ENCODE measurements at places on chromosomes 4 and X.

- DNase-seq: no peak
These were observed 113.3 kb downstream of the PPP1R2C start for GRCh38 chrX:42664680-42665079.

DNA sequence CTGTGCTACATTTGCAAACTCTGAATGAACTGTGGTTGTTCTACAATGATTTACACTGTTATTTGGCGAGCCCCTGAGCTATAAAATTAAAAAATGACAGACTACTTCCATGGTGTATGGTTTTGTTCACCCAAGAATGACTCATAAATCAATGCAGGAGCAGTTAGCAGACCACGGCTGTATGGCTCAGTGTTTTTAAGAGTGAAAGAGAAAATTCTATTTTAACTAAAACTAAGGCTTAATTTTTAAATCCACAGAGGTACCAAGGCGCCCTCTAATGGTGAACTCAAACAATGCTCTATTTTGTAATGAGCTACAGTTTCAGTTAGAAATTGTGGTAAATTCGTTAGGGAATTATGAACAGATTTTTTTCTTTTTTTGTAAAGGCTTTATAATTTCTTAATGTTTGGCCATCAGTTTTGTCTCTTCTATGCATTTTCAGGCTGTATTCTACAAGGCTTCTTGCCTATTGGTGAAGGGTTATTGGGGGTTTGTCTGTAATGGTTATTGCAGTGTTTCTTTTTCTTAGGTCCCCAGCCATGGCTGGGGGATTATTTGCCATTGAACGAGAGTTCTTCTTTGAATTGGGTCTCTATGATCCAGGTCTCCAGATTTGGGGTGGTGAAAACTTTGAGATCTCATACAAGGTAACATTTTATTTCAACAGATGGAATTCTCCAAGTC, 32.5 kb downstream of the HMGB2 start:
- DNase-seq: no peak

GRCh38 chr4:86924811-86925210, 10.0 kb upstream of the AFF1 start:
- DNase-seq: no peak

GRCh38 chrX:119871245-119871598, 311 bp downstream of the RNF113A start:
- DNase-seq: no peak

GRCh38 chr4:26349496-26349895, 28.7 kb downstream of the RBPJ start:
- no peak for DNase-seq

DNA sequence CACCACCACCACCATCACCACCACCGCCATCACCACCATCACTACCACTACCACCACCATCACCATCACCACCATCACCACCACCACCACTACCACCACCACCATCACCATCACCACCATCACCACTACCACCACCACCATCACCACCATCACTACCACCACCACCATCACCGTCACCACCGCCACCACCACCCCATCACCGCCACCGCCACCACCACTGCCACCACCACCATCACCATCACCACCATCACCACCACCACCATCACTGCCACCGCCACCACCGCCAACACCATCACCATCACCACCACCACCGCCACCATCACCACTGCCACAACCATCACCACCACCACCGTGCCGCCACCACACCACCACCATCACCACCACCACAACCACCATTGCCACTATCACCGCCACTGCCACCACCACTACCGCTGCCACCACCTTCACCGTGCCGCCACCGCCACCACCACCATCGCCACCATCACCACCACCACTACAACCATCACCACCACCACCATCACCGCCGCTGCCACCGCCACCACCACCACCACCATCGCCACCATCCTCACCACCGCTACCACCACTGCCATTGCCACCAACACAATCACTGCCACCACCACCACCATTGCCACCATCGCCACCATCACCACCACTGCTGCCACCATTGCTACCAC, 1511.3 kb upstream of the AGA start:
- no peak for DNase-seq

- no peak for DNase-seq
These were observed 12.9 kb downstream of the ING2 start for GRCh38 chr4:183517781-183518180.

DNA sequence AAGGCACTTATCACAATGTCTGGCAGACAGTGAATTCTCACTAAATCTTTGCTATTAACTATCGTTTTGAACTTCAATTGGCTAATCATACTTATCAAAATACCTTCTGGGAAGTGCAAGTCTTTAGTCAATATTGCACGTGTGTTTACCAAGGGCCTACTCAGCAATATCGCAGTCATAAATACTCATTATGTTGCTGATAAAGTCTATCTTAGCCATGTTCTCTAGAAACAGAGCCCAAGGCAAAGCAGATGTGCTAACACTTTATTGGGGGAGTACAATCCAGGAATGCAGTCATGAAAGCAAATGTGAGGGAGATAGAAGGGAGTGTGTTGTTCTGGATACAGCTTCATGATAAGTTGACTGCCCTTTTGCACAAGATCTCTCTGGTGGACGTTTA, 90.5 kb downstream of the FBXO8 start:
- no peak for DNase-seq

DNA sequence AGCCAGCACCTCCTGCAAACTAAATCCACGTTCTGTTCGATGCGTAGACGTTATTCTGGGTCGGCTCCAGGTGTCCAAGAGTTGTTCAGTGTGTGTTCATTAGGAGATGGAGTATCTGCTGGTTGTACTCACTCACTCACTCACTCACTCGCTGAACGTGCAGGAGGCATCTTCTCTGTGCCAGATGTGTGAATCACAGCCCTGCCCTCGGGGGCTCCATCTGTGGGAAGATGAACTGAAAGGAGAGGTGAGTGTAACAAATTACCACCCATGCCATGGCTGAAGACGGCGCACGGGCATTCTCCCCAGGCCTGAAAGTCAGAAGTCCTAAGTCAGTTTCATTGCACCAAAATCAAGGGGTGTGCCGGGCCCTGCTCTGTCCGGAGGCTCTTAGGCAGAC, 16.1 kb downstream of the NSG1 start:
- DNase-seq: no peak

DNA sequence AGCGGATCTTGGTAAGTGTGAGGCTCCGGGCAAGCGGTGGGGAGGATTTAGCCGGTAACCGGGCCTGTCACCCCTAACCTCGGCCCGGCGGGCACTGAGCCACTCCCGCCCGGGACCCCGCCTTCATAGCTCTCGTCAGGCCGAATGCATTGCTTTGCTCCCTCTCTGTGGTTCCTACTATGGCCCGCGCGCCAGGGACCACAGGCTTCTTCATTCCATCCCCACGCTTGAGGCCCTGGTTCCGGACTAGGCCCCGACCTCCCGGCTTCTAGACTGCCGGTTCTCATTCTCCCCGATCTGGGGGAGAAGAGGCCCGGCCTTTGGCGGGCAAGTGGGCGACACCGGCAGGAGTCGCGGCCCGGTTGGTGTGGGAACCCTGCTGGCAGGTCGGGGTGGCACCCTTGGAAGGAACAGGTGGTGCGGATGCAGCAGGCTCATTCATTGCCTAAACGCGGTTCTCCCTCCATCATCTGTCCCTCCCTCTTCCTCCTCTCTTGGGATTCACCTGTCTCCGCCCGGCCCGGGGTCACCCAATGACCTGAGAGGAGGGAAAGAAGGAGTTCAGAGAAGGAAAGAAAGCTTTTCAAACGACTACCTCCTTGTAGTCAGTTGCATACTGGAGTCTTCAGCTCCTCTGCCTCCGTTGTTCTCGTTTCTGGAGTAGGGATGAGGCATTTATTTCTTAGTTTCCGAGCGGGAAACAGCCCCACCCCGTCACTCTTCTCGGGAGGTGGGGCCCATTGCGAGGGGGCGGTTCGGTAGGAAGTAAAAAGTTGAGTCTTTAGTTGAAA, at the start of gene NDUFC1:
TSS of gene NDUFC1 (minus strand) at position 657 of the 791 bp plus-strand sequence. CDS start 6,679 bp downstream, outside the sequence.
- DNase-seq: peak; percentile 31

GRCh38 chr4:84870398-84871163, 95.9 kb downstream of the WDFY3 start:
- no peak for DNase-seq
